ENCODE measurements at places on chromosomes 13 and 19.

DNA sequence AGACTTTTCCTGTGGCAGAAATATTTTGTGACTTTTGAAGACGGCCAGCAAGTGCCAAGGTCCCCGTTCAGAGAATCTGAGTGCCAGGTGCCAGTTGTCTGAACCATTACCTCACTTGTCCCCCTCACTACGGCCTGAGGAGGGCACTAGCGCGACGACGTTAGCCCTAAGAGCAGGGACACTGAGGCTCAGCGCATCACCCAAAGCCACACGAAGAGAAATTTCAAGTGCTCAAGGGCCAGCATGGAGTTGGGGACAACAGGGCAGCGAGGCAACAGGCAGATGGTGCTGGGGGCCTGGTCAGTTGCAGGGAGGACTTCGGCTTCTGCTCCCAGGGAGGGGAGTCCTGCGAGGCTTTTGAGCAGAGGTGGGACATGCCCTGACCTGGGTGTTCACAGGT is 9.5 kb upstream of the TYK2 start:
- no peak overlapping the region for H3K27ac ChIP-seq
- DNase-seq = no peak
- H3K4me1 ChIP-seq = no peaks in the 10 kb centered on the region

DNA sequence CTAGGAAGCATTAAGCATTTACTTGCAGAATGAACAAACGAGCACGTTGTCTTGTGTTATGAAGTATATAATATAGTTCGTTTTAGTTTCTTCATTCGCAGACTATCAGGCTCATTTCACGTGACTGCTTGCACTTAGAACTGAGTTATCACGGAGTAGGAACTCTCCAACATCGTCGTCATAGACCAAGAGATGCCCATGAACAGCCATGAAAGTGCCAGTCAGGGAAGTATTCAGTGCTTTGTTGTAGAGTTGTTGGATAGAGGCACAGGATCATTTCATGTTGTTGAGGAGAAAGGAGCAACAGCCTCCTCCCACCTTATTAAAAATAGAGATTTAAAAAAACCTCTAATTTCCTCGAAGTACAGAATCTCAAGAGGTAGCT is 977 bp upstream of the IL17D start:
- H3K4me1 ChIP-seq = no peaks in the 10 kb centered on the region
- H3K36me3 ChIP-seq = no peaks in the 10 kb centered on the region
- no peaks in the 10 kb centered on the region for H3K27me3 ChIP-seq
- H3K4me3 ChIP-seq = peak overlapping the region; percentile 75

DNA sequence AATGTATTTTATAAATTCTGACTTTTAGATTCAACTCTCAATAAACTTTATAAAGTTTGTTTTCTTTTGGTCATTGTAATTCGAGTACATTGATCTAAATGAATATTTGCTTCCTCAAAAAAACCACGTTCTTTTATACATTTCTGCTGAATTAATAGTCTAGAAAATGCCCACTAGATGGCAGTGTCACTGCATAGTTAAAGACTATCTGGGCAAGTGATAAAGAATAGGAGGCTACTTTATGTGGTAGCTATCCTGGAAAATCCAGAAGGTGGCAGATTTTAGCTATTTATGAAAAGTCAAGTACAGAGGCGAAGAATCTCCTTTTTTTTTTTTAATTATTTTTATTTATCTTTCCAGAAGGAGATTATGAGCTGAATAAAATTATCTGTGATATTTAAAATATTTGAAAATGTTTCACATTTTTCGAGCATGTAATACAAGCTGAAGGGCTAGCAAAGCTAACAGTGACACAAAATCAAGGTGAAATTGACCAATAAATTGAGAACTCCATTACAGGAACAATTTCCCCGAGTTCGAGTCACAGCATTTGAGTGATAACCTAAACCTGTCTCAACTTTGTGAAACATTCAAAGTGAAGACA is 221.8 kb downstream of the OLFM4 start:
- no peaks in the 10 kb centered on the region for H3K36me3 ChIP-seq
- DNase-seq = no peak
- no peaks in the 10 kb centered on the region for H3K27me3 ChIP-seq

- no peak overlapping the region for H3K4me3 ChIP-seq
- no peak for DNase-seq
- H3K4me1 ChIP-seq = no peaks in the 10 kb centered on the region
- H3K27ac ChIP-seq = no peak overlapping the region
These were observed 36.3 kb downstream of the AP1M1 start for GRCh38 chr19:16233836-16234551.

GRCh38 chr19:11198769-11199424 is 1.6 kb upstream of the KANK2 start:
- no peak overlapping the region for H3K4me3 ChIP-seq
- no peak for DNase-seq
- peaks cover 51% of the 10 kb centered on the region for H3K4me1 ChIP-seq
- H3K36me3 ChIP-seq = peaks cover 4% of the 10 kb centered on the region

GRCh38 chr19:31717269-31717923 is 368.2 kb upstream of the TSHZ3 start:
- H3K4me1 ChIP-seq = no peaks in the 10 kb centered on the region
- H3K4me3 ChIP-seq = no peak overlapping the region

DNA sequence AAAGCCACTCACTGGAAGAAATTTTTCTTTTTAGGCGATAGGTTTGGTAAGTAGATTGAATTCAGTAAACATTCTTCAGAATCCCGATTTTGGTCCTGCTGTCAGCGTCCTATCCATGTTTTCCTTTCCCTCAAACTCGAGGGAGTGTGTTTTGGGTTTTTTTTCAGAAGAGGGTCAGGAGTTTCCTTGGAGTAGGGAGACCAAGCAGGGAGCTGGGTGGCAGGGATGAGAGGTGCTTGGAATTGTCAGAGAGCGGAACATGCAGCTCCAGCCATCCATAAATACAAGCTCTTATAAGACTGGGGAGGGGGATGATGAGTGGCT is 1.6 kb upstream of the PCDH8 start:
- H3K4me3 ChIP-seq = no peak overlapping the region
- H3K36me3 ChIP-seq = no peaks in the 10 kb centered on the region
- DNase-seq = no peak
- peaks cover 22% of the 10 kb centered on the region for H3K27me3 ChIP-seq

GRCh38 chr19:13980340-13980739 is 25.8 kb downstream of the RFX1 start:
- no peak overlapping the region for H3K27ac ChIP-seq
- DNase-seq = no peak
- no peaks in the 10 kb centered on the region for H3K36me3 ChIP-seq
- peaks cover 13% of the 10 kb centered on the region for H3K4me1 ChIP-seq
- H3K27me3 ChIP-seq = no peaks in the 10 kb centered on the region

DNA sequence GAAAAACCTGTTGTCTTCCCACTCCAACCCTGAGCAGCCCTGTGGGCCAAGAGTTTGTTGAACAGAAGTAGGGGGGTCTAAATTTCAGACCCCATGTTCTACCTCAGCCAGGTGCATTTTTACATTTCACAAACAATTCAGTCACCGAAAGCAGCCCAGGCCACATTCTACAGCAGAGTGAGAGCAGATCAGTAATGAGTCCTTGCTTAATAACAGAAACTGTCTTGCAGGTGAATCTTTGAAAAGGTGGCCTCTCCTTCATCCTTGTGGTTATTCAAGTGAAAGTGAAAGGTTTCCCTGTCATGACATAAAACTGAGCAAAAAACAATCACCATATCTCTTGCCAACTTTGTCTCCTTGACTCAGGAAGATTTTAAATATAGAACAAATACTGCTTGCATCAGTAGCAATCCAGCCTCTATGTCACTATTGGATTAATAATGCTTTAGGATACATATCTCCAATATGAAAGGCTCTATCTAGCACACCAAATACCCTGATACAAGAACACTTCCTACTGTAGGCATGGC is 670.2 kb downstream of the DIAPH3 start:
- no peaks in the 10 kb centered on the region for H3K27me3 ChIP-seq
- no peak for DNase-seq
- H3K4me1 ChIP-seq = no peaks in the 10 kb centered on the region
- no peaks in the 10 kb centered on the region for H3K36me3 ChIP-seq
- H3K27ac ChIP-seq = no peak overlapping the region

DNA sequence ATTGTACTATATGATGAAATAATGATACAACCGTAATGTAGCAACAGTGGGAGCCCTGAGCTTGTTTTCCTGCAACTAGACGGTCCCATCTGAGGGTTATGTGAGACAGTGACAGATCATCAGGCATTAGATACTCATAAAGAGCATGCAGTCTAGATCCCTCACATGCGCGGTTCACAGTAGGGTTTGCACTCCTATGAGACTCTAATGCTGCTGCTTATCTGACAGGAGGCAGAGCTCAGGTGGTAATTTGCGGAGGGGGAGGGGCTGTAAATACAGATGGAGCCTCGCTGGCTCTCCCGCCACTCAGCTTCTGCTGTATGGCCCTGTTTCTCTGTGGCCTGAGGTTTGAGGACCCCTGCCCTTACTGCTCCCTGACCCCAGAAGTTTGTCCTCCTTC is 13.7 kb downstream of the EPHX3 start:
- DNase-seq = no peak
- H3K27ac ChIP-seq = no peak overlapping the region
- H3K4me1 ChIP-seq = peaks cover 9% of the 10 kb centered on the region
- H3K27me3 ChIP-seq = no peaks in the 10 kb centered on the region

DNA sequence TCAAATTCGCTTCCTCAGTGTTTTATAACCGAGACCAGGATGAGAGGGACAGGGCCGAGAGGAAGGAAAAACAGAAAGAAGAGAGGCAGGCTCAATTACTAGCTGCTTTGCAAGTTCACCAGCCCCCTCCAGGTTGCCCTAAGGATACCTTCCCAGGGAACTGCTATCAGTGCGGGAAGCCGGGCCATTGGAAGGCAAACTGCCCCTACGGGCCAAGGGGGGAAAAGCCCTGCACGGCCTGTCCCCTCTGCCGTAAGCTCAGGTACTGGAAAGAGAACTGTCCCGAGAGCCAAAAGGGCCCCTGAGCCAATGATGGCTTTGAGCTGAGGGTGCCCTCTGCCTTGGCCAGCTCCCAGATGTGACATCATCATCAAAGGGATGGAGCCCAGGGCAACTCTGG is 3.2 kb upstream of the ERVV-1 start:
- DNase-seq = no peak
- H3K4me1 ChIP-seq = no peaks in the 10 kb centered on the region
- no peaks in the 10 kb centered on the region for H3K36me3 ChIP-seq
- no peaks in the 10 kb centered on the region for H3K27me3 ChIP-seq
- no peak overlapping the region for H3K4me3 ChIP-seq
- H3K27ac ChIP-seq = no peak overlapping the region

DNA sequence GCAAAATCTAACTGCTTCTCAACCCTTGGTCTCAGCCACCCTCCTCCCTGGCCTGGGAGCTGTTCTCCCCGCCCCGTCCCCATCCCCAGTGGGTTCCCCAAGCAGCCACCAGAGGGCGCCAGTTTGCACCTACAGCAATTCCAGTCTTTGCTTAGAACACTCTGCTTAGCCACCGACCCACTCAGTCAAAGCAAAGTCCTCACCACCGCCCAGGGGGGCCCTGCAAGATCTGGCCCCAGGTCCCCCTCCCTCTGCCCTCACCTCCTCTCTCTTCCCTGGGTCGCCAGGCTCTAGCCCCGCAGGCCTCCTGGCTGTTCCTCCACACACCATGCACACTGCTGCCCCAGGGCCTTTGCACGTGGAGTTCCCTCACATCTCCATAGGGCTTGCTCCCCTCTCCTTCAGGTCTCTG is 12.4 kb downstream of the TMEM143 start:
- no peaks in the 10 kb centered on the region for H3K36me3 ChIP-seq
- DNase-seq = no peak
- H3K27me3 ChIP-seq = no peaks in the 10 kb centered on the region
- no peaks in the 10 kb centered on the region for H3K4me1 ChIP-seq
- H3K27ac ChIP-seq = no peak overlapping the region
- H3K4me3 ChIP-seq = no peak overlapping the region

DNA sequence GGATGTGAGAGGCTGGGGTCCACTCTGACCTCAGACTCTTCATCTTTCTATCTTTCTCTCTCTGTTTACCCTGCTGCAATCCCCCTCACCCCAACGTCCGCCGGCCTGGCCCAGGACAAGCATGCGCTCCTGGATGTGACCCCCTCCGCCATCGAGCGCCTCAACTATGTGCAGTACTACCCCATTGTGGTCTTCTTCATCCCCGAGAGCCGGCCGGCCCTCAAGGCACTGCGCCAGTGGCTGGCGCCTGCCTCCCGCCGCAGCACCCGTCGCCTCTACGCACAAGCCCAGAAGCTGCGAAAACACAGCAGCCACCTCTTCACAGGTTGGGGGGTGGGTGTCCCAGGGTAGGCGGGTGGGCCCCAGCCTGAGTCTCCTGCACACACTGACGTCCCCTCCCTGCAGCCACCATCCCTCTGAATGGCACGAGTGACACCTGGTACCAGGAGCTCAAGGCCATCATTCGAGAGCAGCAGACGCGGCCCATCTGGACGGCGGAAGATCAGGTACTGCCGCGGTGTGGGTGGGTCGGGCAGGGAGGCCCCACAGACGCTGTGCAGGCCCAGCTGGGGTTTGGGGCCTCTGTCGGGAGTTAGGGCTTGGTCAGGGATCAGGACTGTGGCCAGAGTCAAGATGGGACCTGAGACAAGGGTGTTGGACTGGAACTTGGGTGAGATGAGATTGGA is 15.0 kb downstream of the APBA3 start:
- no peak for DNase-seq
- H3K27me3 ChIP-seq = no peaks in the 10 kb centered on the region
- H3K4me1 ChIP-seq = no peaks in the 10 kb centered on the region
- no peak overlapping the region for H3K4me3 ChIP-seq
- H3K27ac ChIP-seq = no peak overlapping the region
- H3K36me3 ChIP-seq = peaks cover 7% of the 10 kb centered on the region

- no peaks in the 10 kb centered on the region for H3K27me3 ChIP-seq
- no peak for DNase-seq
- no peak overlapping the region for H3K27ac ChIP-seq
- H3K4me1 ChIP-seq = peaks cover 18% of the 10 kb centered on the region
These were observed 18.1 kb downstream of the SLC7A1 start for GRCh38 chr13:29577136-29578051.

DNA sequence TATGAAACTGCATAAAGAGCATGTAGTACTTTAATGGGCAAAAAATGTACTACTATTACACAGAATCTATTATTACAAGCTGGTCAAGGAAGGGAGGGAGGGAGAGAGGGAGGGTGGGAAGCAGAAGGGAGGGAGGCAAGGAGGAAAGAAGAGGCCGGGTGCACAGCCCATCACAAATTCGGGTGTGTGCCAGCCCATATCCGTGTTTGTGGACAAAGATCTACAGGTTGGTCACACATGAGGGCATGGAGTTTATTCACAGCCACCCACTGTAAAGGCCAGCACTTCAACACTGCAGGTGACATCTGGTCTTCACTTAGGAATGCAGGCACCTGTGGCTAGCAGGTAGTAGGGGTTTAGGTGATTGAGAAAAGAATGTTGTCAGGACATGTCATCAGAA is 352.5 kb upstream of the NBEA start:
- H3K4me3 ChIP-seq = no peak overlapping the region
- no peak overlapping the region for H3K27ac ChIP-seq
- H3K27me3 ChIP-seq = no peaks in the 10 kb centered on the region
- no peaks in the 10 kb centered on the region for H3K36me3 ChIP-seq

- no peaks in the 10 kb centered on the region for H3K36me3 ChIP-seq
- no peak overlapping the region for H3K4me3 ChIP-seq
- H3K27ac ChIP-seq = no peak overlapping the region
- no peak for DNase-seq
- H3K27me3 ChIP-seq = no peaks in the 10 kb centered on the region
- no peaks in the 10 kb centered on the region for H3K4me1 ChIP-seq
These were observed 1518.2 kb upstream of the PCDH20 start for GRCh38 chr13:62933809-62934208.
